ENCODE measurements at places on chromosomes 16 and 17.

- peak; percentile 53 for DNase-seq
Measured at GRCh38 chr17:78723001-78723796, 58.9 kb downstream of the CYTH1 start.

- no peak for DNase-seq
Measured at GRCh38 chr17:68382582-68383085, 74.7 kb downstream of the WIPI1 start.

DNA sequence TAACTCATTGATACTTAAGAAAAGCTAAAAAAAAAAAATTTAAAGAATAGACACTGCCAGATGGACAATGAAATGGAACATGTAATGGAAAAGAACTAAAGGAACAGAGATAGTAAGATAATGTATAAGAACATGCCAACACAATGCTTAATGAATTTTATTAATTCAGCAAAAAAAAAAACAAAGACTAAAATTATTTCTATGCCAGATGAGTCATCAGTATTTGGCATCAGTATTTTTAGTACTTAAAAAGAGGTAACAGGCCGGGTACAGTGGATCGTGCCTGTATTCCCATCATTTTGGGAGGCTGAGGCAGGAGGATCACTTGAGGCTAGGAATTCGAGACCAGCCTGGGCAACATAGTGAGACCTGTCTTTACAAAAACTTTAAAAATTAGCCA is 168.5 kb downstream of the CYB561 start:
- DNase-seq: no peak

DNA sequence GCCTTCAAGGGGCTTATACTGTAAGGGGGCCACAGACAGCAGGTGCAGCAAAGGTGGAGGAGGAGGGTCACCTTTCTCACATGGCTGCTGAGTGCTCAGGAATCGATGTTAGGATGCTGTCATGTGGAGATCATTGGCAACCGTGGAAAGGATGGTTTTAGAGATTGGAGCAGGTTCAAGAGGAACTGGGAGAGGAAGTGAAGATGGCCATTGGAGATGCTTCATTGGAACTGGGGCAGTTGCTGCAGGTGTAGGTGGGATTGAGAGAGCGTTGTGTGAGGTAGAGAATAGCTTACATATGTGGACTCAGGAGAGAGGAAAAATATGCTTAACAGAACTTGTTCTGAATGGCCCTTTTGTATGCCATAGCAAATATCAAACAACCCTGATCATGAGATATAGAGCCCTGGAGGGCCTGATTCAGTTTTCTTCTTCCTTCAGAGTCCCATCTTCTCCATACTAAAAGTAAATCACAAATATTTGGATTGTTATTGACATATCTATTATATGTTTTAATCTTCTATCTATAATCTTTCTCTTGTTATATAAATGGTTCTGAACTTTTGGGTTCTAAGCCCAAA is 40.8 kb downstream of the LDHD start:
- no peak for DNase-seq

GRCh38 chr16:24858219-24859041 is 12.7 kb downstream of the SLC5A11 start:
- peak; percentile 69 for DNase-seq

GRCh38 chr17:77942112-77942988 is 16.2 kb upstream of the TNRC6C start:
- no peak for DNase-seq

DNA sequence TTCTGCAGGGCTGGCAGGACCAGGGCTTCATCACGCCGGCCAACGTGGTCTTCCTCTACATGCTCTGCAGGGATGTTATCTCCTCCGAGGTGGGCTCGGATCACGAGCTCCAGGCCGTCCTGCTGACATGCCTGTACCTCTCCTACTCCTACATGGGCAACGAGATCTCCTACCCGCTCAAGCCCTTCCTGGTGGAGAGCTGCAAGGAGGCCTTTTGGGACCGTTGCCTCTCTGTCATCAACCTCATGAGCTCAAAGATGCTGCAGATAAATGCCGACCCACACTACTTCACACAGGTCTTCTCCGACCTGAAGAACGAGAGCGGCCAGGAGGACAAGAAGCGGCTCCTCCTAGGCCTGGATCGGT is 1.4 kb downstream of the CDK5R1 start:
- no peak for DNase-seq

GRCh38 chr16:17512636-17513220 is 42.0 kb upstream of the XYLT1 start:
- peak; percentile 81 for DNase-seq

DNA sequence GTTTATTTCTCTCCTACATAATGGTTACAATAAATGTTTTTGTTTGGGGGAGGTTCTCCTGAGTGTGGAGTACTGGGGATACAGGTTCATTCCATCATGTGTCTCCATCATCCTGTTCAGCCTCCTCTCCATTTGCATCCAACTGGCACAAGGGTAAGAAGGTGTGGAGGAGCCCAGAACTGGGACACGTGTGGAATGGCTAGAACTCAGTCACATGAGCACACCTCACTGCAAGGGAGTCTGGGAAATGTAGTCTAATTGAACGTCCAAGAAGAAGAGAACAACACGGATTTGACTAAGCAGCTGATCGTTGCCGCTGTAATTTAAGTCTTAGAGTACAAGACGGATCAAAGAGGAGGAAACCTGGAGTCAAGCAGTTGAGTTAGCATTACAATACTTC is 6.1 kb downstream of the OR1A1 start:
- DNase-seq: no peak

GRCh38 chr17:1931844-1932579 is 93.1 kb downstream of the RTN4RL1 start:
- peak; percentile 21 for DNase-seq

- DNase-seq: peak; percentile 24
Measured at GRCh38 chr17:8122924-8123694, 797 bp downstream of the HES7 start.

- no peak for DNase-seq
Measured at GRCh38 chr16:82300374-82300951, 130.4 kb upstream of the MPHOSPH6 start.

- no peak for DNase-seq
Measured at GRCh38 chr16:86044881-86045590, 146.1 kb downstream of the IRF8 start.

DNA sequence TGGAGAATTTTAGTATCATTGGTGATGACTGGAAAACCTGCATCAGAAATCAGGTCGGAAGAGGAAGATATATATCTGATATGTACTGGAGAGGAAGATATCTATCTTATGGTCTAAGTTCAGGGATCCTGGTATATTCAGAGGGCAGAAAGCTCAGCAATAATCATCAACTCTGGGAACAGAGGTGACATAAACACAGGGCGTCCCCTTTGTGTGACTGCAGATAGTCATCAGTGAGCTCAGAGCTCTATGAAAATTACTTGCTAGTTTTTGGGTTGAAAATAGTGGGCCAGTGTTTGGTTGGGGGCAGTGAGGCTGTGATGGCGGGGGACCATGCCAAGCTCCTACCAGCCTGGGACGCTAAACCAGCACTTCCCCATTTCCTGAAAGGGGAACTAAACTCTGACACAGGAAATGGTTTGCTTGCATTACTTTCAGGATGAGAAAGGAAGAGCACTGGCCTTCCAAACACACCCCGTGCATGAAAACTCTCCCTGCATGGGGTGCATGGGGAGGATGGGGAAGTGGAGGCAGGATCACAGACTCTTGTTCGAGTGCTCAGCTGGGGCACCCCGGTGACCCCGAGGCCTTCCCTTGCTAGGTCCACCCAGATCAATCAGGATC is 15.8 kb downstream of the NOD2 start:
- DNase-seq: no peak

DNA sequence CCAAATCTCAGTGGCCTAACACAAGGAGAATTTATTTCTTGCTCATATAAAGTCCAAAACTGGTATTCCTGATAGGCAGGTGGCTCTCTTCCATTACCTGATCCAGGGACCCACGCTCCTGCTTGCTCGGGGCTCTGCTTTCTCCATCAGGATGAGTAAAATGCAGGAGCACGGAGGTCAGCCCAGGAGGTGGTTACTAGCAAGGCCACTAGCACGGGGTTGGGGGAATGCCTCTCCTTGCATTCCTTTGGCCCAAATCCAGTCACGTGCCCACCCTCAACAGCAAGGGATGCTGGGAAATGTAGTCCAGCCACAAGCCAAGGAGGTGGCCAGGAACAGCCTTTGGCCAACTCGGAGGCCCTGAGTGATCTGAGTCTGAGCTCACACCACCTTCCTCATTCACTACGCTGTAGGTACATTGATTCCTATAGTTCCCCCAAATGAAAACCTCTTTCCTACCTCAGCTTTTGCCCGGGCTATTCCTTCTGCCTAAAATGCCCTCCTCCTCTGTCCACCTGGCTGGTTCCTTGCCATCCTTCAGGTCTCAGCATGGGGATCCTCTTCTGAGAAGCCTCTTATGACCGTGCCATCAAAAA is 38.3 kb upstream of the HAPSTR1 start:
- peak; percentile 86 for DNase-seq
